Dermis blood vessel endothelial cell (primary cell): ENCODE measurements at places on chromosomes 16 and 17. TPM values are rescaled to one million over a fixed set of nuclear protein-coding genes. Genes with fewer than 3 reads are reported as not detected.

- no peak for DNase-seq
Observed at GRCh38 chr17:17785407-17785806, 51.4 kb downstream of the SREBF1 start.

GRCh38 chr16:67676516-67676915, 9.9 kb downstream of the C16orf86 start:
- DNase-seq: peak; percentile 74

DNA sequence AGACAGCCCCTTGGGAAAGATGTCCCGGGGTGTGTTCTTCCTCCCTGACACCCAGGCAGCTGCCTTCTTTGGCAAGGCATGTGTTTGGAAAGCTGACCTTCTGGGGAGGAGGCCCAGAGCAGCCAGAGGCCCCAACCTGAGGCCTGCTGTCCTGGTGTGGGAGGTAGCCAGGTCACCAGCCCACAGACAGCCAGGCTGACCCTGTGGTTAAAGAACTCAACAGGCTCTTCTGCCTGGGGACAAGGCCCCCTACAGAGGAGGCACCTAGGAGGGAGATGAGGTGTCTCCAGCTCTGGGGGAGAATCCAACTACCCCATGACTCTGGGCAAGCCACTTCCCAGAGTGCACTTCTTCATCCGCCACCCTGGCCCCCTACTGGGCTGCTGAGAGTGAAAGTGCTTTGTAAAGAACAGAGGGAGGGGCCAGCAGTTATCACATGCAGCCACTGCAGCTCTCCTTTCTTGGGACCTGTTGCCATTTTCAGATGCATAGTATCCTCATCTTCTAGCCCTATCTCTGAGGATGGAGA, 13.1 kb upstream of the SREBF1 start:
- peak; percentile 57 for DNase-seq

DNA sequence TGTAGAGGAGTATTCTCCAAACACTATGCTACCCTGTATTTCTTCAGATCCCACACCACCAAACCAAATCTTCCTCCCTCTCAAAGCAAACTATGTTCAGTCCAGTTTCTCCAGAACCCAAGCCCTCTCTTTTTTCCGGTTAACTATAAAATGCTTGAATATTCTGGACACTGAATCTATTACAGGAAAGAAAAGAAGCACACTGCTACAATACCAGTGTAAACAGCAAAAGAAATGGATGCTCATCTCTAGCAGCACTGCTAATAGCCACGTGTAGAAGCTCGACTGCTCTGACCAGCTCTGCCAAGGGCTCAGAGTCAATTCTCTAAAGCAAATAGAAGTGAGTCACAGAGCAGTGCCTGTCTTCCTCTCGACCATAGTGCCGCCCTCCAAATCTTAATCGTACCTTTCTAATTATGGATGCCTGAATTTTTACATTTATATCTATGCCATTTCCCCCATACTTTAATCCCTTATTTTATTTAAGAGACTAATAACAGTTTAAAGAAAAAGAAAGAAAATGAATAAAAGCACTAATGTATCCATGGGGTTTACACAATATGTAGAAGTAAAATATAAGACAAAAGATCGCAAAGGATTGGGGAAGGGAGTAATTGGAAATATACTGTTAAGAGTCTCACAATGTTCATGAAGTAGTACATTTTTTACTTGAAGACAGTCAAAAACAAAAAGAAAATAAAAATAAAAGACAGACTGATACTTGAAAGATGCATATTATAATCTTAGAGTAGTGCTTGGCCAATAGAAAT, 154.5 kb downstream of the PARN start:
- DNase-seq: no peak

GRCh38 chr17:7889166-7889955, 772 bp downstream of the CHD3 start:
- peak; percentile 96 for DNase-seq

GRCh38 chr17:3574231-3574630, 16.6 kb upstream of the TRPV3 start:
- no peak for DNase-seq

DNA sequence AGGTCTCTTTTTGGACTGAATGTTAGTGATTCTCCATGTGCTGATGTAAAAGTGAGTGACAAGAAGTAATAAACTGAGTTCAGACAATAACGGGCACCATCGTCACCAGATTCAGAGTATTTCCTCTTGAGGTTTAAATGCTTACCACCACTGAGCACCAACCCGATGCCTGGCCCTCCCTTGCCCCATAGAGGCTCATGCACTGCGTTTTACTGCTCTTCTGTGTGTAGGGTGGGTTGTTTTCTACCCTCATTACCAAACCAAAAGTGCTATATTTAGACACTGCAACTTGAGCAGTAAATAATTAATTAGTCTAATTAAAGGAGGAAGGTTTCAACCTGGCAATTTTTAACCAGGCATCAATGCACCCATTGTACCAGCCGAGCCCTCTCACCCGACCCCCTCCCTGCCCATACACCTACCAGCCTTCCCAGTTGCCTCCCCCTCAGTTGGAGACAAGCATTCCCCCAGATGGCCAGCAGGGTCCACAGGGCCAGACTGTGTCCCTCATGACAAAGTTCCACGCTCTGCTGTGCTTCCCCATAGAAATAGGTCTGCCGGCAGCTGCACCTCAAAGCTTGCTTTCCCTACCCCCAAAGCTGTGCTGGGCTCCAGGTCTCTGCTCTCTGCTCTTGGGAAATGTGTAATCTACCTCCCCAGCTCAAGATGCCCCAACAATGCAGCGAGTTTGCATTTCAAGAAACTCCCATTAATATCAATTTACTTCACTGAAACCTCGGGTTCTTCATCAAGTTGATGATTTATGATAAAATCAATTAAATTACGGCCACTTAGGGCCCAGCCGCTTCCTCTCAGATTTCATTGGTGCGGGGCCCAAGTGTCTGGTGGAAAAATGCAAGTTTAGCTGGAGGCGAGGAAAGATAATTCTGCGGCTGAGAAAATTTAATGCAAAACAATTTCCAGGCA, 16.0 kb downstream of the HOXB4 start:
- DNase-seq: no peak

GRCh38 chr16:65200857-65201256, 79.0 kb upstream of the CDH11 start:
- no peak for DNase-seq

The CDH8 gene
- total RNA-seq: not detected in 2 replicates

The HOXB1 gene
- not detected in 2 replicates for total RNA-seq
